ENCODE measurements at places on chromosomes 13 and 19. TPM values are rescaled to one million over a fixed set of nuclear protein-coding genes. Genes with fewer than 3 reads are reported as not detected.

- DNase-seq = no peak
Measured at GRCh38 chr19:23351806-23352205, 43.5 kb downstream of the ZNF91 start.

GRCh38 chr13:111668451-111668850 lies 348.0 kb downstream of the TEX29 start:
- DNase-seq = no peak

DNA sequence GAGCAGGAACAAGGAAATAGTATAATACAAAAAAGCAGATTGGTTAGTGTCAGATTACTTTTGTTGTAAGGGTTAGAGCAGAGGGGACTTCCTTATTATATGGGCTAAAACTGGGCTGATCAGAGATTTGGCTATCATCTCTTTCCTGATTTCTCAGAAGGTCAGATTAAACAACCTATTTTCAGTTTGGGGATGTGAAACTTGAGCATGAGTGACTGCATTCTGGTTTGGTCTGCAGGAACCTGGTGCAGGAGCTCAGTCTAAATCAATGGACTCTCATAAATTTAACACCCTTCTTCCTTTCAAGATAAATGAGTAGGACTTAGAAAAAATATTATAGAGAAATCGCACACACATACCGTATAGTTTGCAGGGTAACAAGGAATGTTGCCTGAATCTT lies 12.9 kb upstream of the RFXAP start:
- no peak for DNase-seq

CBLC gene
- total RNA-seq = 57.2 TPM

ETV2 gene
- total RNA-seq = not detected

DNA sequence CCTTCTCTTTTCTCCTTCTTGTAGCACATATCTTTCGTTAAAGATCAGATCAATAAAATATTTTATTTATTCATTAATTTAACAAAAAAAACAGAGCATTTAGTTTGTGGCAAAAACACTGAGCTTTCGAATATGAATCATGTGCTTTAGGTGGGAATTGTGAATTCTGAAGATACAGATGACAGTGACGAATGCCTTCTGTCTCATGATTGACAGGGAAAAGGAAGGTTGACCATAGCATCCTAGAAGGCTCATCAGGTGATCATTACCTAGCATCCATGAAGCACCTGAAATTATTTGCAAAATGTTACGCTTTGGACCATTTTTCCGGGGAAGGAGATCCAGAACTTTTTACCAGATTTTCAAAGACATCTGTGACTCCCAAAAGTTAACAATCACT lies 3.8 kb downstream of the ARL11 start:
- DNase-seq = no peak

DNA sequence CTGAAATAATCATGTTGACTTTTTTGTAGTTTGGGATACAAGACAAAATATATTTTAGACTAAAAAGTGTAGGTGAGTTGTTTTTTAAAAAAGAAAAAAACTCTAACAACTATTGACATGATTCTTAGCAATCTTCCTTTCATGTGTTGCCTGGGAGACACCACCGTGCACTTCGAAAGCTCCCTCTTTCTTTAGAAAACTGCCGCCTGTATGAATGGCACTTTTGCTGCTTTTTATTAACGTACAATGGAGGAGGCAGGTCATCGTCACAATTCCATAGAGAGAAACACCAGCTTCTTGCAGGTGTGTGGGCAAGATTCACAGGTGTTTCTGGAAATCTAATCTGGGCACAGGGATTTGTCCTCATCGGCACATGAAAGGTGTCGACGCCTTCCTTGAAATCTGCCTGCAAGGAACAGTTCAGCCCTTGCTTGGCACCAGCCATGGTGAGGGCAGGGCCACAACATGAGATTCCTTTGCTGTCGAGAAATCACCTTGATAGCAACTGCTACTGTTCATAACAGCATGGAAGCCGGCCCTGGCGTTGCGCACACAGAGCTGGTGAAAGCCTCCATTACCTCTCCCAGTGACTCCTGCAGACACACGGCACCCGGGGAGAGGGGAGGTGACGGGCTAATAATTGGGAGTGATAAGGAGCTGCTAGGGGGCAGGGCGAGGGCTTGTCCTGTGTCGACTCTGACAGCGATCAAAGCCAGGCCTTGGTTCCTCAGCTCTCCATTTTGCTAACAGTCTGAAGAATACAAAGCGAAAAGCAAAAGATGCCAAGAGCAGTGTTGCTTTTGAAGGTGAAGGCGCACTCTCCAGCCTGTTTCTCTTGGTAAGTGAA lies 66.5 kb downstream of the EFNB2 start:
- DNase-seq = no peak

ATP4B gene
- total RNA-seq = 347 TPM

- DNase-seq = no peak
Measured at GRCh38 chr19:38551450-38551813, 66.3 kb downstream of the MAP4K1 start.

DNA sequence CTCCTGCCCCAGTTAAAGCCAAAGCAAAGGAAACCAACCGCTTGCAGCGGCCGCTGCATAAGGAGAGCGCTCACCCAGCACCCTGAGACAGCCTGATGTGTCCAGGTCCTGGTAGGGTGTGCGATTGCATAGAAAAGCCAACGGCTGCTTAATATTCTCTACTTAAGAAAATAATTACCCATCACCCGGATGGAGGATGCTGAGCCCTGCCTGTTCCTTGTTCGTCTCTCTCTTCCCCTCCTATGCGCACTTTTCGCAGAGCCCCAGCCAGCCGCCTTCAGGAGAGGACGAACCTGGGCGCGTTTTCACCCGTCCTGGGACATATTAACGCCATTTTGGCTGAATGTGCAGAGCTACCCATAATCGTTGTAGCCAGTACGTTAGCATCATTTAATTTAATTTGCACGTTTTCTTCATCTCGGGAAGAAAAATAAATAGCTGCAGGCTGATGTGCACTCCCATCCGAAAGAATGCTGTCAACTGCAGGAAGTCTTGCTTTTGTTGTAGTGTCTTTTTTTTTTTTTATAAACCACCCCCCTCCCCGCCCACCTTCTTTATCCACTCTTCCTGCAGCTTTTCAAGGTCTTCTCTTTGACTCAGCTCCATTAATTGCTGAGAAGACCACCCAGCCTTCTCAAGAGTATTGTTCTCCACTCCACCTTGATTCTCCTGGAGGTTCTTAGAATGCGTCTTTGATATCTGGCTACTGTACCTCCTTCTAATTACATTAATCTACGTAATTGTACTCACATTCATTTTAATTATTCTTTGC lies 214.5 kb downstream of the TEX29 start:
- no peak for DNase-seq

GFY gene
- not detected for total RNA-seq

PARP4 gene
- 85.2 TPM for total RNA-seq

DNA sequence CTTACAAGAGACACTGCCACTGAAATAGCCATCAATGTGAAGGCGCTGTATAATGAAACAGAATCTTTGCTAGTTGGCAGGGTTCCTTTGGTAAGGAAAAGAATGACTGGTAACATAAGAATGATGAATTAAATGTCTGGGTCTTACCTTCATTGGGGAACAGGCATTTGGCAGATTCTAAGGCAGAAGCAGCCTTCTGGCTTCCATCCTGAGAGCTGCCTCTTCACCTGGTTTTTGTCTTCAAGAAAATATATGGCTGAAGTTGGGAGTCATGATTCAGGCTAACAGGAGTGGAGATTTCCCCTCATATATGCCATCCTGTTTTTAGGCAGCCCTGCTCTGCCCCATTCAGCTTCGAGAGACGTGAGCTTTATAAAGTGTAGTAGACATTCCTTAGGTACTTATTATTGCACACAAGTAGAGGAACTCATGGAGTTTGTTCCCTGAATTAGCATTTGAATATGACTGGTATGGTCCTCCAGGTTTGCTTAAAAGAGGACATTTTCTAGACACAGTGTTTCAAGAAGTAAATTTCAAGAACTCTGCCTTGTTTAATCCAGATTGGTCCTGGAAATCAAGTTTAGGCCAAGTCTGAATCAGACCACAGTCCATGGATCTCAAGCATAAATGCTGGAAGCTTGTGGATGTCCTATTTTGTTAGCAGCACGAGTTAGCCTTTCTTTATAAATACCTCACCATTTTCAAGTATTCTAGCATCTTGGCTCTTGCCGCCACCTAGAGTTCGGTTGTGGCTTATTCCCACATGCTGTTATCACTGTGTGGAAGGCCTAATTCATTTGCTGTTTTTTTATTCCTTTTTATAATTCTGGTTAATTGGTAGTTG lies 56.2 kb upstream of the AKAP11 start:
- DNase-seq = peak; percentile 64

- peak; percentile 45 for DNase-seq
Measured at GRCh38 chr19:2333027-2333806, 4.7 kb downstream of the SPPL2B start.

DNA sequence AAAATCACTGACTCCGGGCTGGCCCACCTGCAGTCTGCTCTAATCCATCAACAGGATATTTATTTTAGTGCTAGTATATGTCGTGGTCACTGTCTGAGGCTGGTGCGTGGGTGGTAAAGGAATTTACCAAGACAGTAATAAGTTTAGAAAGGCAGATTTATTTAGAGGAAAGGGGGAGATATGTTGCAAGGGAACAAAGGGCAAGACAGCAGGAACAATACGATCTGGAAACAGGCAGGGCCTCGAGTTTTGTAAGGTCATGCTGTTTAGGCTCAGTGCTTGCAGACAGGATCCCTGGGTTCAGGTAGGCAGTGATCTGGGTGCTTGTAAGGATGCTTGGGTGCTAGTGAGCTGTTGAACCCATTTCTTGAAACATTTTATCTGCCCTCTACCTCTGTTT lies 748.2 kb upstream of the SLITRK5 start:
- no peak for DNase-seq

DNA sequence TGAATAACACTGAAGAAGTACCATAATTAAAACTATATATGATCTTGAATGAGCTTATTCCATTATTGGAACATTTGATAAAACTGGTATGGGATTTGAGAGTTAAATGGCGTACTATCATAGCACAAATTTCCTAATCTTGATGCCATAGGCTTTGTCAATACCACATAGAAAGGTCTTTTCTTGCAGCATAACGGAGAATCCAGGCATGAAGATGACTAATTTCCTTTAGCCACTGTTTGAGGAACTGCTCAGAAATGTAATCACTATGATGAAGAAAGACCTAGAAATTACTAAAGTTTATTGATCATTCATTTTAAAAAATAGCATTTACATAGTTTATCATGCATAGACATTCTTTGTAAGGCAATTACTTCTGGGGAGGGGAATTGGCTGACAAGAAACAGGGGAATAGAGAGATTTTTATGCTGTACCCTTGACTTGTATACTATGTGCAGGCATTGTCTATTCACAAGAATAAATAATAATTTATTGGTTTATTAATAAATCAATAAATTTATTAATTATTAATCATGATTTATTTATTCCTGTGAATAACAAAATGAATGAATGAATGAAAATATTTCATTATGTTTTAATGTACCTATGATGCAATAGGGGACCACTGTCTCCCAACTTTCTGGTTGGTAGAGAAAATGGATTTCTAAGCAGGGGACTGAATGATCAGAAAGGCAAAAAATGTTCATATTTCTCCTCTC lies 2676.6 kb downstream of the PCDH9 start:
- no peak for DNase-seq

GRCh38 chr13:51152701-51153100 lies 41.6 kb upstream of the C13orf42 start:
- no peak for DNase-seq

- DNase-seq = peak; percentile 38
Measured at GRCh38 chr13:52405767-52406494, at the start of gene THSD1. TSS of gene THSD1 (minus strand) at chr13:52406172. CDS start at chr13:52402600, 3,572 bp downstream.

GRCh38 chr19:1076951-1077350 lies 10.0 kb downstream of the ARHGAP45 start:
- peak; percentile 92 for DNase-seq

ZBTB32 gene
- not detected for total RNA-seq

GRCh38 chr13:50519866-50520265 lies 323.6 kb downstream of the DLEU7 start:
- DNase-seq = no peak

ADM5 gene
- not detected for total RNA-seq

ZNF763 gene
- not detected for total RNA-seq

DCT gene
- total RNA-seq = not detected

- DNase-seq = no peak
Measured at GRCh38 chr13:32093006-32093405, 61.4 kb downstream of the FRY start.

CLEC4G gene
- total RNA-seq = 1.0 TPM

GRCh38 chr19:53157626-53158025 lies 1.2 kb downstream of the ZNF347 start:
- no peak for DNase-seq

NDFIP2 gene
- total RNA-seq = 2.9 TPM

EBI3 gene
- 0.55 TPM for total RNA-seq

DNA sequence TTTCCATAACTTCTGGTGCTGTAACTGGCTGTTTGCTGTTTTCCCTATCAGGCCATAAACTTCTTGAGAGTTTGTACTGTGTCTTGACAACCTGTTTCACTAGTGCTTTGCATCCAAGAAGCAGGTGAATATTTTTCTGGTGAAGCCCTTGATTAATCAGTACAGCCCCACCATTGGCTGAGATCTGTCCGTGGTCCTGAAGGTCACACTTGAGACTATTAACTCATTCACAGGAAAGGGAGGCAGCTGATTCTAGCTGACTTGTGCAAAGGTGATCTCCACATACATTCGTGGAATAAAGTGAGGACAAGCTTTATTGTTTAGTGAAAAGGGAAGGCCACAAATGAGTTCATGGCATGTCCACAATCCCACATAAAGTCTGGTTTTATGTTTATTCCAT lies 61.4 kb upstream of the ZNF835 start:
- no peak for DNase-seq

- peak; percentile 52 for DNase-seq
Measured at GRCh38 chr19:10510301-10510802, 6.9 kb downstream of the S1PR5 start.

GRCh38 chr13:48068036-48068435 lies 26.9 kb downstream of the MED4 start:
- no peak for DNase-seq

DNA sequence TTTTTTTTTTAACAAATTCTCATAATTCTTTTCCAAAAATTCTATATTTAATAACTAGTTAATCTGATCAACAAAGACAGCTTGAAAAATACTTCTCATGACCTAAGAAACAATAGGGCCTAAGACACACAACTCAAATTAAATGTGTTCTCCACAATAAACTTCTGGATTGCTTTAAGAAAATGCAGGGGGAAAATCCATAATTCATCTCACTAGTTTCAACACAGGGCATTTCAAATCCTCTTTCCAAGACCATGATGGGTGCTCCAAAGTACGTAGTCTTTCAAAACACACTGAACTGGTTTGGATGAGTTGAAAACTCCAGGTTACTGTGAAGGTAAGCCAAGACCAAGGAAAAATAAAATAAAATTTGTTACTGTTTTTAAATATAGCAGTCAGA lies 62.6 kb downstream of the DCLK1 start:
- DNase-seq = peak; percentile 35

GRCh38 chr13:21011378-21011777 lies 50.0 kb downstream of the LATS2 start:
- DNase-seq = no peak

DNA sequence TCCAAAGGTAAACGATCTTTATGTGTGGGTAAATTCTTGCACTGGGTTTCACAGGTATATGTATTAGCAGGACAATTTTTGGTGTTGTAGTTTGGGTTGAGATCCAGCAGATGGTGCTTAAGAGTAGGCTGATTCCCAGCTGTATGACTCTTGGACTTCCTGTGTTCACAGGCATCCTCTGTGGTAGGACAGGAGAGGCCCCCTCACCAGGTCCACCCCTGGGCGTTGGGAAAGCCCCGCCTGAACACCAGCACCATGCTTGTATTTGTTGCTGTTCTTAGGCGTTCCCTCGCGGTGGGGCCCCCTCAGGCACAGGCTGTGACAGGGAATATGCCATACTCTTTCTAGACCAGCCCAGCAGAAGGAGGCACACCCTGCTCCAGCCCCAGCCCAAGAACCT lies 49.5 kb upstream of the PCDH17 start:
- peak; percentile 9 for DNase-seq

GRCh38 chr19:49875857-49876421 lies 1.2 kb downstream of the AKT1S1 start:
- no peak for DNase-seq

Data from stomach (tissue), 19 donors.